ENCODE measurements at places on chromosomes 12 and 14.

- ATAC-seq, result no peak
Measured at GRCh38 chr14:100845341-100845740, 19.4 kb downstream of the MEG3 start.

- no peak for ATAC-seq
Measured at GRCh38 chr12:38884666-38885065, 20.7 kb downstream of the CPNE8 start.

GRCh38 chr14:99132821-99133635, 139.0 kb downstream of the BCL11B start:
- ATAC-seq, result no peak

DNA sequence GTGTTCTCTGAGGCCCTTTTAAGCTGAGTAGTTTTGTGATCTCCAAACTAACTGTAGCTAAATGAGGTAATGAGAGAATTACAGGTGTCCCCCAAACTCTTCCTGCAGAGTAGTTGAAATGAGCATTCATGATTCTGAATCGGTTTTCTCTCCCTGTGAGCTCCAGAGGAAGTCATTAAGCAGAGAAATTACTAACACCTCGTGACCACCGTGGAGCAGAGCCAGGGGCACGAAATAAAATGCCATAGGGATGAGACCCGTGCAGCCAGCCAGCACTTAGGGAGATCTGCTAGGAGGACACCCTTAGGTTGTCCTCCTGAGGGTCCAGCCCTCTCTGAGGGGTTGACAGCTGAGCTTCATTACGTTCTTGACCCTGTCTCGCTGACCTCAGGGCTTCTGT, 79.5 kb downstream of the SLC25A47 start:
- ATAC-seq, result no peak

- peak; percentile 50 for ATAC-seq
Measured at GRCh38 chr14:72559202-72559601, 334.7 kb downstream of the DPF3 start.

DNA sequence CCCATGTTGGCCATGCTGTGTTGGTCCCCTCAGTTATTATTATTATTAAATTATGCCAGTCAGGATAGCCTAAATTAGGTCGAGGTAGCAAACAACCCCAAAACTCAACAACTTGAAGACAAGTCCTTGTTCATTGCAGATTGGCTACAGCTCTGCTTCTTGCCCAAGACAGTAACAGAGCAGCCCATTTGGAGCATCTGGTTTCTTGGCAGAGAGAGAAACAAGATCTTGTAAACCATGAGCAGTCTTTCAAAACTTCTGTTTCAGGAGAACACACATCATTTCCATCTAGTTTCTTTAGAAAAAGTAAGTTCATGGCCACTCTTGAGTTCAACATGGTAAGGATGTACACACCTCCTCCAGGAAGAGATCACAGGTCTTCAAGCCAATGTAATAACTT, 52.3 kb downstream of the E2F7 start:
- ATAC-seq, result no peak

DNA sequence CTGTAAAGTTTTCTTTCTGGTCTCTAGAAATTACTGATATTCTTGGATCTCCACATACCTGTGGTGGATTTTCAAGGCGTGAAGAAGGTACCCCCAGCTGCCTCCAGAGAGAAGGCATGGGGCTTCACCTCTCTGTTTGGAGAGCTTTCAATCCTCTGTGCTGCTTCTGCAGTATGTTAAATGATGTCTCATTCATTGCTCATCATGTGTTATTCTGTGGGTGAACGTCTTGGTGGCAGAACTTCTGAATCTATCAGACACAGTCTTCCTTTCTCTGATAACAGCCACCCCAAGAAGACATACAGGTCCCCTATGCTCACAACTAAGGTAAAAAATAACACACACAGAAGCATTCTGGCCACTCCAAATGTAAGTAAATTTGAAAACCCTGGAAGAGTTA, 221.3 kb upstream of the TMEM260 start:
- ATAC-seq, result no peak

- ATAC-seq, result no peak
Measured at GRCh38 chr12:6618483-6619225, 11.5 kb upstream of the CHD4 start.

- ATAC-seq, result no peak
Measured at GRCh38 chr12:20592556-20592955, 102.6 kb upstream of the SLCO1C1 start.

- no peak for ATAC-seq
Measured at GRCh38 chr12:122073815-122074214, 4.7 kb upstream of the MLXIP start.

DNA sequence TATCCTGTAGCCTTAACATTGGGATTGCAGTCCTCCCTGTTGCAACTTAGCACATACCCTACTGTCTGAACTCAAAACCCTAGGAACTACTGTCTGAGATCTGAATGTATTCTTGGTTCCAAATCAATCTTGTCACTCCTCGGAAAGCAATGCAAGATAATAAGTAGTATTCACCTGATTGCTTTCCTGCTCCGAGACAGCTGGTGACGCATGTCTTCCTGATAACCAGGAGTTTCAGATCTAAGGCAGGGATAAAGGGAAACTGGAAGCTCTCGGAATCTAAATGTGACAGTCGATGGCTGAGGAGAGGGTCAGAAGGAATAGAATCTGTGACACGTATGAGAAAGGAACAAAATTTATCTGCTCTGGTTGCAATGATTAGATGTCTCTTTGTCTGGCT, 67.6 kb downstream of the RMST start:
- ATAC-seq, result no peak

DNA sequence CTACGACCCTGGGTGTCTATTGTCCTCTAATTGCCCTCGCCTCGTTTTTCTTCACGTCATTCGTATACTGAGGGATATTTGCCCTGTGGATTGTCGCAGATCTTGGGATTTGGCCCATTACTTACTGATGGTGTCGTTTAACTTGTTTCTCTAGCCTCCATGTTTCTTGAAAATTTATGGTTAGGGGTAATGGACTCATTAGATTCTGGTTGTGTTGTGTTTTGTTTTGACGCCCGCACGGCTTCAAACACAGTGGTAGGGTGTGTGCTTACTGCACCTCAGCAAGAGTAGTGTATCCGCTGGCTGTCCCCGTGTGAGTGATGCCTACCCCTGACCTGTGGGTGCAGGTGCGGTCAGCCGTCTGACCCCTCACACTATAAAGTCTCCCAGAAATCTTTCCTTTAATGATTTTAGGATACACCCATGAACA, 874 bp upstream of the RNU6-8 start:
- ATAC-seq, result peak; percentile 19

- no peak for ATAC-seq
Measured at GRCh38 chr12:42574851-42575266, 14.7 kb downstream of the PRICKLE1 start.

GRCh38 chr14:99009871-99010270, 262.1 kb downstream of the BCL11B start:
- no peak for ATAC-seq

DNA sequence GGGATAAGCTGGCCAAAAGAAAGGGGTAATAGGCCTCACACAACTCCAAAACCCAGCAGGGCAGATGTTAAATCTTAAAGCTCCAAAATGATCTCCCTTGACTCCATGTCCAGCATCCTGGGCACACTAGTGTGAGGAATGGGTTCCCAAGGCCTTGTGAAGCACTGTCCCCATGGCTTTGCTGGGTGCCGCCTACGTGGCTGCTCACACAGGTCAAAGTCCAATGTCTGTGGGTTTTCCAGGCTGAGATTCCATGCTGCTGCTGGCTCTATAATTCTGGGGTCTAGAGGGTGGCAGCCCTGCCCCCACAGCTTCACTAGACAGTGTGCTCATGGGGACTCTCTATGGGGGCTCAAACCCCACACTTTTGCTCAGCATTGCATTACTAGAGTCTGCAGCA, 145.3 kb upstream of the GRIN2B start:
- ATAC-seq, result no peak

- no peak for ATAC-seq
Measured at GRCh38 chr14:68292441-68293215, 473.0 kb downstream of the RAD51B start.

DNA sequence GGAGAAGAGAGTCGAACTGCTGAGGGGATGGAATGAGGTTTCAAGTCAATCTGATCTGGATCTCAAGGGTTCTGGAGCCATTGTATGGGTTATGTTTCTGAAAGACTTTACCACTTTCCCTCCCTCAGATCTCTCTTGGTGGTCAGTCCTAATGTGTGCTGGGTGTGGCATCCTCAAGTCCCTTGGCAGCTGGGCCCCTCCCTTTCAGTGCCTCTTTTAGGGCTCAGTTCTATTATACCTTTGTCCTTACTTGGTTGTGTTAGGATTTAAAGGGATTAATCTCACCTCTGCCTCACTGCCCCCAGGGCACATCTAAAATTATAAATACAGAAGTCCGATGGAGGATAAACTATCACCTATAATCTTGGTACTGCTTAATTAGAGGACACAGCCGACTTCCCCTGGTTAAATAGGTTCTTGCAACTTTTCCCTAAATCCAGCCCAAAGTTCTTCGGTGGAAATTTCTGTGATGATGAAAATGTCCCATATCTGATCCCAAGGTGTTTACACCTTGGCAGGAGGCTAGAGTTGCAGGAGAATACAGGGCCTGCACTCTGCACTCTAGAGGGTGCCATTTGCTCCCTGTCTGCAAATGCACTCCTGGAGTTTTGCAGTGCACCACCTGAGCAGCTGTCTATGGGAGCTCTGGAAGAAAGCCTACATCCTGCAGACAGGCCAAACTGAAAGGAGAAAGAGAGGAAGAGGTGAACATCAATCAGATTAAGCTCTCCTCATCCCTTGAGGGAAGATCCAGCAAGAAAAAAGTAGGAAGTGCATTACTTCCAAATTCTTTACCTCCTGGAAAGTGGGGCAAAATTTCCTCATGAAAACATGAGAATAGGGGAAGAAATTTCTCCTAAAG, 106.8 kb downstream of the NUAK1 start:
- no peak for ATAC-seq

GRCh38 chr12:47848853-47849252, 29.1 kb upstream of the HDAC7 start:
- ATAC-seq, result peak; percentile 63
